ENCODE measurements at places on chromosomes 4 and X. TPM values are rescaled to one million over a fixed set of nuclear protein-coding genes. Genes with fewer than 3 reads are reported as not detected.

FAM47E gene
- total RNA-seq, result 5.3 TPM

XAGE2 gene
- total RNA-seq, result not detected

PDE5A gene
- 18.7 TPM for total RNA-seq

F8A2 gene
- total RNA-seq, result not detected

ZIC3 gene
- not detected for total RNA-seq

PF4V1 gene
- total RNA-seq, result not detected

TMEM164 gene
- 18.5 TPM for total RNA-seq

CDKL2 gene
- 0.83 TPM for total RNA-seq

SEC31A gene
- total RNA-seq, result 167 TPM

PI4K2B gene
- total RNA-seq, result 4.5 TPM

ANK2 gene
- 1.3 TPM for total RNA-seq

AP1S2 gene
- 7.1 TPM for total RNA-seq

SMAD1 gene
- total RNA-seq, result 11.9 TPM

OPN1MW gene
- not detected for total RNA-seq

PCDH11X gene
- total RNA-seq, result 0.06 TPM
